Brain microvascular endothelial cell (primary cell): ENCODE measurements at places on chromosomes 6 and 20.

DNA sequence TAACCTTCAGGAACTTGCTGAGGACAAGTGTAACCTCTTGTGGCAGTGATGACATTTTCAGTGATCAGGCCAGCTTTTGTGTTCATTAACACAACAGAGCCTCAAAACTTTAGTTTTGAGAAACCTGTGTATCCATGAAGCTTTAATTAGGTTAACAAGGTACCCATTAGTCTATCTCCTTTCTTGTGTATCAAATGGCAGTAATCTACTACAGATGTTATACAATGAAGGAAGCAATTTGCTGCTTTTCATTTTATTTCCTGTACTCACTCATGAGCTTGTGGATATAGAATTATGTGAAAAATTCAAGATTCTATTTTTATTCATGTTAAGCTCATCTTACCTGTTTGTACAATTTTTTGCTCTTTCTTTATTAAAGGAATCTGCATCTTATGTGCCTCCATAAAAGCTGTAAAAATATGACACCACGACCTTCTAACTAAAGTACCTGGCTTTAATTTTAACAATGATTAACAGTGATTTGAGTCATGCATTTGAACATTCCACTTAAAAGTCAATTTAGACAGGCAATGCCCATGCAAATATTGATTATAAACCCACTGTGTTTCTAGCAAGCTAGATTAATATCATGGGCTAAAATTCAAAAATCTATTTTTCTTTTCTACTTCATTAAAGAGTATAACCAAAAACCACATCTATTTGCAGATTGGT, 897.3 kb downstream of the KIF16B start:
- no peak for DNase-seq

- DNase-seq = no peak
Observed at GRCh38 chr6:89828988-89829471, 650 bp upstream of the CASP8AP2 start.

DNA sequence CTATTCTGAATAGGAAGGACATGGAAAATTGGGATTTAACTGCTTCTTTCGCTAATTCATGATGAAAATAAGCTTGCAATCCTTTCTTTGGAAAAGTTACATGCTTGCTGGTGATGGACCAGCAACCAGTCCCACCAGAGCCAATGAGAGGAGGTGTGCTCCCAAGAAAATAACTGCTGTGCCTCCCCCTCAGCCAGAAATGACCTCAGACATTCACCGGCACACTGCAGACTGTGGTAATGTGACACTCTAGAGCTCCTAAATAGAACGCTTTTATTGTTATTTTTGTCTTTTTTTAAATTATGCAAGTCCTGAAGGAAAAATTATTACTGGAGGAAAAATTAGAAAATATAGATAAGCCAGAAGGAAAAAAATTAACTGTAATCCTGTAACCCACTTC, 2.6 kb downstream of the PYGB start:
- DNase-seq = no peak

GRCh38 chr6:169159331-169159730, 94.3 kb downstream of the THBS2 start:
- no peak for DNase-seq

- no peak for DNase-seq
Observed at GRCh38 chr20:17693444-17694001, 6.2 kb upstream of the BANF2 start.

- no peak for DNase-seq
Observed at GRCh38 chr6:10441655-10442009, 26.8 kb upstream of the TFAP2A start.

GRCh38 chr6:4185419-4185818, 50.0 kb upstream of the ECI2 start:
- no peak for DNase-seq

DNA sequence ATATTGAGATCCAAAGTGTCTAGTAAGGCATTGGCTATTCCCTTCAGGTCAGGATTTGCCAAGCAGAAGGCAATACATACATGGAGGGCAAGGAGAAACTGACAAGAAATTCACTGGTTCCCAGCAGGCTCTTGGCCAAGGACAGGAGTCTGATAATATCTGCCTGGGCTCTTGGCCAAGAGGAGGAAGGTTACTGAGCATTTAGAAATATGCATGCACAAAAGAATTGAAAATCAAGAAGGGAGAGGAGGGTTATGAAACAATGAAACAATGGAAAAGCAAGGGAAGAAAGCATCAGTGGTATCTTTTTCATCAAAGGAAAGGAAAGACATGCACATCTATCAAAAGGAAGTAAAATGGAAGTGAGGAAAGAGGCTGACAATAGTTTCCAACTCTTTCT, 42.4 kb downstream of the ARHGAP18 start:
- peak; percentile 73 for DNase-seq

GRCh38 chr6:158244373-158244772, 67.9 kb upstream of the TULP4 start:
- DNase-seq = no peak

GRCh38 chr6:43075670-43076463, at the start of gene PTK7:
TSS of gene PTK7 (plus strand) at chr6:43076314. CDS start at chr6:43076489, 175 bp downstream.
- DNase-seq = no peak

DNA sequence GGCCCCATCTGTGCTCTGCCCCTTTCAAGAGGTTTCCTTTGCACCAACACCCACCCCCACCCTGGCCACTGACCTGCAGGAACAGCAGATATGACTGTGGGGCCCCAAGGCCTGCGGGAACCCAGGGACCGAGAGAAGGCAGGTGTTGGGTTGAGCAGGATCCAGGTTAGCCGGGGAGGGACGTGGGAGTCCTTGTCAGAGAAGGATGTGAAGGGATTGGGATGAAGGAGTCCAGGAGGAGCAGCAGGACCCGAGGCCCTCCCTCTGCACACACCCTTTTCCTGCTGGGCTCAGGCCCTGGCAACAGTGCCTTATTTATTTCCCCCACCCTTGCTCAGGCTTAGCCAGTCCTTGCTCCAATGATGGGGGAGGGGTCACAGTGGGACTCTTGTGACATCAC, 193.0 kb upstream of the PROKR2 start:
- no peak for DNase-seq

GRCh38 chr6:135299256-135299655, 118.1 kb downstream of the MYB start:
- DNase-seq = peak; percentile 96

DNA sequence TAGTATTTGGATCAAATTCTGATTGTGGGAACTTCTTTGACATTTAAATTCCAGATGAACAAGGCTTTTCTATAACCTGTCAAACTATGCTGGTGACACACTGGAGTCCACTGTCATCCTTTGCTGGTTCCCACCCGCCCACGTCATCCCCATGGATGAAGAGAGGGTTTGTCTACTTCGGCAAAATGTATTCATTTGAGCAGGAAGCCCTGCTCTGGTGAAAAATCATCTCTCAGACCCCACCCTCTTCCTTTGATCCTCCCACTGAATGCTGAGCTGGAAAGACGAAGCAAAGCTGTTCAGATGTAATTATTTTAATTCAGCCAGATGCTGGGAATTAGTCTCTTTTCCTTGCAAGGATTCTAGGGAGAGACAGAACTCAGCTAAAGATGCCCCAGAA, 50.5 kb downstream of the CPNE5 start:
- DNase-seq = no peak

DNA sequence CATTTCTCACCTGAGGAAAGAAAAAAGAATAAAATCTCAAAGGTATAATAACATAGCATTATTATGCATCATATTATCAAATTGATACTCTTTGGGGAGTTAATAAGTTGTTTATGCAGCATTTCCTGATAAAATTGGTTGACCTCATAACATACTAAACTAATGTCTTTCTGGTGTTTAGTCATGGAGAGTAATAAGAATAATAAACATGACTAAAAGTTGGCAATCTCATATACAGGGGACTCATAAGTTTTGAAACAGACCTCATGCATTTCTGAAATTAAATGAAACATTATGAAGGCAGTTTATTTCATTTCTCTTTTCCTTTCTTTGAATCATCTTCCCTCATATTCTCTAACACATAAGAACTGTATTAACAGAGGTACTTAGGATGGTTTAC, 60.5 kb upstream of the PRDM1 start:
- DNase-seq = no peak

GRCh38 chr6:166351715-166352285, 9.5 kb upstream of the SFT2D1 start:
- no peak for DNase-seq

DNA sequence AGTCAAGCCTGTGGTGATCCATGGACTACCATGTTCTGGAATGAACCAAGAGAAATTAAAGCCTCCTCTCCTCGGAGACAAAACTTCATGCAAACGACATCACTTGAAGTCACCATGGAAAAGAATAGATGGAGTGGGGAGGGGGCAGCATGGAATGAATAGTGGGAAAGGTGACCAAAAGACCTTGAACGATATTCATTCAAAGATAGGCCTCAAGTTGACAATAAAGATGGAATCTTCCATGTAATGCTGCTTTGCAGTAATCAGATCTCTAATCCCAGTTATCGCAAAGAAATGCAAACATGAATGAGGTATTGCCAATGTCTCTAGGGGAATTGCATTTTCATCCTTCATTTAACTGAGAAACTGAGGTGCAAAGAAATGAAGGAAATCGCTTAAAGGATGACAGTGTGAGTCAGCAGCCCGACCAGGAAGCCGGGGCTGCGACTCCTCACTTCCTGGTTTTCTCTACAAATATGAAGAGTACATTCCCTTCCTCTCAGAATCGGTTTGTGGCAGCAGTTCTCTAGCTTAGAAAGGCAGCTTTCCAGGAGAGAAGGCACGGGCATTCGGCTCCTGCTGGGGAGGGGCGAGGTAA, 65.6 kb upstream of the RREB1 start:
- peak; percentile 33 for DNase-seq

GRCh38 chr20:26135325-26136110, 438.9 kb upstream of the ZNF337 start:
- DNase-seq = no peak

DNA sequence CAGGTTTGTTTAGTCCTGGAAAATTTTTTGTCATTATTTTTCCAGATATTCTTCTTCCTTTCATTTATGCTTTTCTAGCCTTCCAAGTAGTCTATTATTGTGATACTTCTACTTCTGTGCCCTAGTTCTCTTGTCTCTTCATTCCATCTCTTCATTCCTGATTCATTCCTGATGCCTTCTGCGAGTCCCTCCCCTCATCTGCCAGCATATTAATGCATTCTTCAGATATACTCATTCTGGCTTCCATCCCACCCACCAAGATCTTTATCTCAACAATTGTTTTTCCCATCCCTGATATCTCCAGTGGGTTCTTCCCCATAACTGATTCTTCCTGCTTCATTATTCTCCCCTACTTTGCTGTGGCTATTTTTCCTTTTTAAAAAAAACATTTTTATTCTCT, 35.2 kb downstream of the ALDH5A1 start:
- DNase-seq = no peak

DNA sequence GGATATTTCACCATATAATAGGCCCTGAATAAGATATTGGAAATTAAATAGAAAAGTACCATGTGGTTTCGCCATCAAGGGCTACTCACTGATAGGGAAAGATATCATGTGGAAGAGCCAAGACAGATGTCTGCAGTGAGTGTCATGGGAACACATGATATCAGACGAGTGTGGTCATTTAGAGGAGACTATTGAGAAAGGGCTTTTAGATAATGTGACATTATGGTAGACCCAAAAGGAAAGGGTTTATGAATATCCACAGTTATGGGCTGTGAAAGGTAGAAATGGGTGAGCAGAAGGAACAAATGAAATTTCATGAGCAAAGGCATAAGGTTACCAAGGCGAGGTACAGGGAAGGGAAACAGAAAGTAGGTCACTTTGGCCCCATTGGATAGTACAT, 182.3 kb upstream of the PRSS16 start:
- DNase-seq = no peak

DNA sequence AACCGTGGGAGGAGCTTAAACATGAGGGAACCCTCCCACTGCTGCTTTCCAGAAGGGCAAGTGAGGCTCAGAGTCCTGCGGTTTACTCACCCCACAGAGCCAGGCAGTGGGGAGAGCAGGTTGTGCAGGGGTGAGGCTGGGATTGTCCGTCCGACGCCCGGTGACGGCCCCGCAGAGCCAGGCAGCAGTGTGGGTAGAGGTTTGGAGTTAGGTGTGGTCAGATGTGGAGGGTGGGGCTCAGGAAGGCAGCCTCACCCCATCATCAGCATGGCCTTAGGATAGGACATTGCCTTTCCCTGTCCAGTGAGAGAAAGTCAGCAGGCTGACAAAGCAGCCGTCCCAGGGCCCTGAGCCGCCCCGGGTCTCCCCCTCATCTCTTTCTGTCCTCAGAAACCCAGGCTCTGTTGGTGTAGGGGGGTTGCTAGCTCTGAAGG, 234.6 kb downstream of the DLL1 start:
- no peak for DNase-seq

- DNase-seq = no peak
Observed at GRCh38 chr6:14732226-14732843, 513.5 kb upstream of the JARID2 start.

GRCh38 chr6:157143171-157143889, 180.0 kb downstream of the TMEM242 start:
- peak; percentile 96 for DNase-seq

DNA sequence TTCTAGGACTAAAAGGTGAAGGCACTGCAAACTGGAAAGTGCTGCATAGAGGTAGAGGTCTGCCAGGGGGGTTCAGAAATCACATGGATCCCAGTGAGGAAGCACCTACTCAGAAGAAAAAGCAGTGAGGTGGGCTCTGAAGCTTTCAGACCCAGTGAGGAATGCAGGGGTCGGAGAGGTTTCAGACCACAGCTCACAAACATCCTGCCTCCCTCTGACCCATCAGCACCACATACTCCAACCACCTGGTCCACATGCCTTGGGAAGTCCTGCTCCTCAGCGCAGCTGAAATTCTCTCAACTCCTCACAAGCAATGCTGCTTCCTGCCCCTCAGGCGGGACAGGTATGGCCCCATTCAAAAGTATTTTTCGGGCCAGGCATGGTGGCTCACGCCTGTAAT, 20.2 kb downstream of the MRPL14 start:
- no peak for DNase-seq

DNA sequence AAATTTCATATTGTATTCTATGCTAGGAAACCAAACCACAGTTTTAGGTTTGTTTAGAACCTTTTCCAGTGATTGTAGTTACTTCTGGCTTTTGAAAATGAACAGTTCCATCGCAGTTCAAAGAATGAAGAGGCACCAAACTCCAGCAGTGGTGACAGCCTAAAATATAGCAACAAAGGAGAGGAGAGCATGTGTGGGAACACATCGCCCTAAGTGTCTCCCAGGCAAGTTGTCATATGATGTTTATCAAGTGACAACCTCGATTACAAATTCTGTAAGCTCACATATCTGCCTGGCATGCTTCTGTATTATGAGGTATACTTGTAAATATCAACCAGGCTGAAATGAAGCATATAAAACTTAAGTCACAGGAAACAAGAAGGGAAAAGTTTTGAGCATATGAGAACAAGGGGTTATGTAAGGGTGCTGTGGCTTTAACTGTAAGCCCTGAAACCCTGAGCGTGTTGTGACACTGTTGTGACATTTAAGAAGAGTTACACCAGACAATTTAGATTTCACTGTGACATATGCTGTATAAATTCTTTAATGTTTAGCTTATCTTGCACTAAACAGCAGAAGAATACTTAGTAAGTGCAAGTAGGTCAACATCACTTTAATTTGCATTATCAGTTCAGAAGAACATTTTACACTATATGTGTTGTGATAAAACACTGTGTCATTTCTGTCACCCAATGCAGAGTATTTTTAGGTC, 29.1 kb upstream of the FBXL4 start:
- no peak for DNase-seq

- no peak for DNase-seq
Observed at GRCh38 chr6:18302561-18303439, 38.5 kb upstream of the DEK start.
